ENCODE measurements at places on chromosomes 6 and 20.
A peak's percentile ranks its signal among the peaks of the same experiment; 100 is the strongest.

GRCh38 chr6:6515691-6516607 lies 72.6 kb upstream of the LY86 start:
- no peak for DNase-seq

DNA sequence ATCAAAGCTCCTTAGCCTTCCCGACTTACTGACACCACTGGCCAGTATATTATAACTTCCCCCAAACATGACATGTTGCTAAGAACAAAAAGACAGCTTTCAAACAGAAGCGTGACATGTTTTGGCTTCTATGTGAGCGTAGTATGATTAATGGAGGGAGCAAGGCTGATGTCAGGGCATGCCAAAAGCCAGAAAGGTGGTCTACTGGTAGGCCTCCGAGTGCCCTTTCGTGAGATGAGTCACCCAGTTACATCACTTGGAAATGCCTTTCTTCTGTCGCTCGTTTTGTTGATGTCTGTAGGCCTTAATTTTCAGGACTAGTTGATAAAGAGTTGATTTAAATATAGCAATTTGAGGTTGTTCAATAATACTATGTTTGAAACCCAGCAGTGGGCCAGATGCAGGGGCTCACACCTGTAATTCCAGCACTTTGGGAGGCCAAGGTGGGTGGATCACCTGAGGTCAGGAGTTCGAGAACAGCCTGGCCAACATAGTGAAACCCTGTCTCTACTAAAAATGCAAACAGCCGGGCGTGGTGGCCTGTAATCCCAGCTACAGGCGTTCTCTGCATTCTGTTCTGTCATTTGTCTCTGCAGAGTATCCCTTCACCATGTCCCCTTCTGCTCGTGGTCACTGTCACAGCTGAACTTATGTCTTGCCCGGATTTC lies 53.3 kb downstream of the CNKSR3 start:
- DNase-seq, result peak; percentile 49

- no peak for DNase-seq
Measured at GRCh38 chr6:31243508-31243907, 28.4 kb downstream of the HLA-C start.

DNA sequence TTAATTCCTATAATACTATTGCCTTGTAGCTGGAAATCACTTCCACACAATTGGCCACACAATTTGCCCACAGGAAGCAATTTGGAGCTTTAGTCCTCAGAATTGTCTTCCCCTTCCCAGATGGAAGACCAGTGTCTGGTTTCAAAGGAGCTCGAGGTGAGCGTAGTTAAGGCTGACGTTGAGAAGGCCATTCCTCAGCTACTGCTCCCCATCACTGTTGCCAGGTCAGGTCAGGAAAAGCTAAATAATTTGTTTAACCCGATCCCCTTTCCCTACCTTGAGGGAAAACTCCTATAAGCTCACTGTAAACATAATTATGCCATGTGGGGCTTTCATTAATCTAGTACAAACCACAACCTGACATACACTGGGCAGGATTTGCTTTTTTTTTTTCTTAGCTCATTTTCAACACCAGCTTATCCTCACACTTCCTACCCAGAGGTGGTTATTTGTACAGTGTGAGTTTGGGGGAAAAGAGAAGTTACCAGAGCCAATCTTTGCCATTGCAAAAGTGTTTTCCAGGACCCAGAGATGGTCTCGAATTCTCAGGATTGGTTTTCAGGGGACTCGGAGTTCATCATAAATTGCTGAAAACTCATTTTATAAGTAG lies 242.7 kb downstream of the CLIC5 start:
- DNase-seq, result no peak

- DNase-seq, result peak; percentile 60
Measured at GRCh38 chr6:10418862-10419748, 4.2 kb upstream of the TFAP2A start.
